Posterior vena cava (tissue), 2 donors: ENCODE measurements at places on chromosomes 3 and 15. TPM values are rescaled to one million over a fixed set of nuclear protein-coding genes. Genes with fewer than 3 reads are reported as not detected.

- DNase-seq, result no peak
Observed at GRCh38 chr3:106071306-106071705, 202.5 kb upstream of the CBLB start.

- DNase-seq, result no peak
Observed at GRCh38 chr3:152676810-152677379, 158.0 kb upstream of the P2RY1 start.

- no peak for DNase-seq
Observed at GRCh38 chr15:66832664-66833063, 130.6 kb downstream of the SMAD6 start.

- DNase-seq, result no peak
Observed at GRCh38 chr15:63601704-63602185, 4.6 kb downstream of the FBXL22 start.

DNA sequence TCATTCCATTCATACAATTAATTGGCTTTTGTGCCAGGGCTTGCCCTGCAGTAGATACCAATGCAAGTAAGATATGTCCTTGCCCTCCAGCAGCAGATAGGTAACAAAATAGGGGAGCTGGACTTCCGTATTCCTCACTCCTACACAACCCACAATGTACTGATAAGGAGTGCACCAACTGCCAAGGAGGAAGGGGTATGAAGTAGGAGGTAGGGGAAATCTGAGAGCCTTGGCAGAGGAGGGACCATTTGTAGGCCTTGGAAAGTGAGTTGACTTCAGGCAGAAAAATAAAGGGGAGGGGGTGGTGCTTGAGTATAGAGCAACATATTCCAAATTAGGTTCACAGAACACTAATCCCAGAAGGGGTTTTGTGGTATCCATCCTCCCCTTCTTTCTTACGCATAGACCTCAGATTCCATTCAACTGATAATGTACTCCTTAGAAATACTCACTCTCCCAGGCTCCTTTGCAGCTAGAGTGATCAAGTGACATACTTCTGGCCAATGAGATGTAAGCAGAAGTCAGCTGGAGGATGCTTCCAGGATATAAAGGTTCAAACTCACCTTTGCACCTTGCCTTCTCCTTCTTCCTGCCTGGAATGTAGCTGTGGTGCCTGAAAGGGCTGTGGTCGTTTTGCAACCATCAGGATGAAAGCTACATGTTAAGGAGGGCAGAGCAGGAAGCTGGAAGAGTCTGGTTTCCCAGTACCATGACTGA lies 127.1 kb upstream of the SMAD3 start:
- DNase-seq, result peak; percentile 9

DNA sequence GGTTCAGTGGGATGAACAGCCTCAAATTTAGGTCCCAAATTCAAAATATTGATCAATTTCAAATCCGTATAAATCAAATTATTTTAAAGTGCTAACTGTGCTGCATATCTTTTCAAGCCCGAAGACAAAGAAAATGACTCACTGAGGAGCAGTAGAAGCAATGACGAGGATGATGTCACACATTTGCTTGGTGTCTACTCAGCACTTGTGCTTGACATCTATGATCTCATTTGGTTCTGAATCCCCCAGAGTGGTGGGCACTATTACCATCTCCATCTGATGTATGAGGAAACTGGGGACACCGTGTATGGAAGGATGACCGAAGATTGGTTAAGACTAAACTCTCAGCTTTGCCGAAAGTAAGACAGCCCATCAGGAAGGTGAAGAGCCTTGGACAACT lies 136.5 kb upstream of the CHRNA7 start:
- DNase-seq, result no peak

GRCh38 chr15:76566276-76566675 lies 229.7 kb downstream of the ISL2 start:
- DNase-seq, result no peak

The GOLGA8Q gene
- 1.3 TPM for total RNA-seq

The GOLGA6B gene
- not detected for total RNA-seq

The CPN2 gene
- total RNA-seq, result 0.14 TPM

The SLC22A14 gene
- total RNA-seq, result not detected

The FRMD5 gene
- 0.37 TPM for total RNA-seq

The DPPA4 gene
- not detected for total RNA-seq

The FBXW12 gene
- not detected for total RNA-seq
